ENCODE measurements at places on chromosomes 5 and 9.

DNA sequence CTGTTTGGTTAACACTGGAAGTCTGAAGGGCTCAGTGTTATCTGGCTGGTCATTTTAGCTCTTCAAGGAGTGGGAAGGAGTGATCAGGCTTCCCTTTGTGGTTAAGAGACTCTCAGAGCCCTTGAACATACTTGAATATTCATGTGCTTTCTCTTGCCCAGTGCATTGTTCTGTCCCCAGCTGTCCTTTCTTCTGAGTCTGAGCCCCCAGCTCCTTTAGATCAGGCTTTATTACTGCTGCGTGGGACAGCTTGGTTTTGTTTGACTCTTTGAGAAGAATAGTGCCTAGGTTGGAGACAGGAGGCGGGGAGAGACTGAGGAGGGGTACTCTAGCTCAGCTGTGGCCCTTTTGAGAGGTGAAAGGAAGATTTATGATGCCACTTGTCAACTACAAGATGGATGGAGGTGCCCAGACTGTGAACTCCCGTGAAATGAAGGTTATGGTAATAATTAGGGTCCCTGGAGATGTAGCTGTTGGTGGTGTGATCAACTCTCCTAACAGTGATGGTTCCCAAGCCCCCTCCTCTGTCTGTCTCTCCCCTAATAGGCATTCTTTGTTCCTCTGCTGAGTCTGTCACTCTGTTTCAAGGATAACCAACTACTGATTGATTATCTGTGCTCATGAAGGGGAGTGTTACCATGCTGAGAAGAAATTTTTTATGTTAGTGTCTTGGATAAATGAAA lies 83.1 kb upstream of the GLRA1 start:
- DNase-seq, result no peak

GRCh38 chr9:136255166-136255538 lies 9.5 kb upstream of the QSOX2 start:
- no peak for DNase-seq

- DNase-seq, result peak; percentile 65
These were observed 72.9 kb downstream of the ANGPTL2 start for GRCh38 chr9:127049581-127049980.

DNA sequence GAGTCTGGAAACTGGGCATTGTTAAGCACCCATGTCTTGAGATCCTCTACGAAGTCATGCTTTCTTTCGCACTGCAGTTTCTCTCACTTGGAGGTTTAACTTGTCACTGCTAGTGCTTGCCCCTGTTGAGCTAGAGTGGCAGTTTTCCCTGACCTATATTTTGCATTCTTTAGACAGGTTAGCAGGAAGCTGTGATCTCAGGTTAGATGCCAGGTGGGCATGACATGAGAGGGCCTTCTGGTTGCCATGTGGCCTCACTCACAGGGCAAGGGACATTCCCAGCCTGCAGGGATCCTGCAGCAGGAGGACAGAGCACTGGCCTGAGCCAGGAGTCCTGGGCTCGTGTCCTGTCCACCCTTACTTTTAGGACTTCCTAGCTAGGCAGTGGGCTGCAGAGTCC lies 28.6 kb downstream of the SLC36A1 start:
- no peak for DNase-seq

DNA sequence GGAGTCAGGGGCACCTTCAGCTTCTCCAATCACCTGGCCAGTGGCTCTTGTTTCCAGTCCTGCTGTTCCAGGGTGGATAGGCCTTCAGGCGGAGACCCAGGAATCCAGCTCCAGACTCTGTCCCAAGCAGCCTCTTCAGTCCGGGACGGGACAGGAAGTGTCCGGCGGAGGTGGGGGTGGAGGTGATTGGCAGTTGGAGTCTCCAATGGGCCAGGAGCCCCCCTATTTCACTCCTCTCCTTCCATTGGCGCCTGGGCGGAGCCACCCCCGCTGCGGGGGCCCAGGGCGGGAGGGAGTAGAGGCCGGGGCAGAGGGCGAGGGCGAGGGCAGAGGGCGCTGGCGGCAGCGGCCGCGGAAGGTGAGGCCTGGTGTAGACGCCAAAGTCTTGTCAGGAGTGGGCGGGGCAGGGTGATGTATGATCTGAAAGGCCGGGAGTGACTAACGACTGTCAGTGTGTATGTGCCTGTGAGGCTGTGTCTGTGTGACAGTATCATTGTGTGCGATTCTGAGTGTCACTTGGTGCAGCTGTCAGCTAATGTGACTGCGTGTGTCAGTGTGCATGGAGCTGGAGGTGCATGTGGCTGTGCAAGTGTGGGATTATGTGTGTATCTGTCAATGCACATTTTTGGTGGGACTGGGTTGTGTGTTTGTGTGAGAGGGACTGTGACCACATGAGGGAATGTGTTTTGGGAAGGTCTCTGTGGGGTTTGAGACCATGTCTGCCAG lies at the start of gene IL11RA:
Gene IL11RA (plus strand): TSS at position 310 of the 726 bp plus-strand sequence. CDS start 3,033 bp downstream, outside the sequence.
- peak; percentile 94 for DNase-seq

Data from mesenteric fat pad (tissue), 1 donor.